Upper lobe of left lung (tissue), 6 donors: ENCODE measurements at places on chromosomes 11 and 22.

- H3K4me1 ChIP-seq: peaks cover 14% of the 10 kb centered on the region
- H3K27me3 ChIP-seq: no peaks in the 10 kb centered on the region
- no peaks in the 10 kb centered on the region for H3K36me3 ChIP-seq
- no peak overlapping the region for H3K27ac ChIP-seq
These were observed 1.1 kb downstream of the PLAAT5 start for GRCh38 chr11:63489879-63490278.

GRCh38 chr11:112097734-112098528 is 11.3 kb downstream of the SDHD start:
- H3K27ac ChIP-seq: no peak overlapping the region
- H3K27me3 ChIP-seq: no peaks in the 10 kb centered on the region
- no peaks in the 10 kb centered on the region for H3K4me1 ChIP-seq
- H3K36me3 ChIP-seq: peaks cover 14% of the 10 kb centered on the region

- peaks cover 7% of the 10 kb centered on the region for H3K27me3 ChIP-seq
- H3K27ac ChIP-seq: no peak overlapping the region
- no peak for DNase-seq
- H3K4me3 ChIP-seq: no peak overlapping the region
These were observed 29.0 kb upstream of the FGF3 start for GRCh38 chr11:69848201-69848600.

- H3K4me3 ChIP-seq: no peak overlapping the region
- no peak overlapping the region for H3K27ac ChIP-seq
- H3K27me3 ChIP-seq: no peaks in the 10 kb centered on the region
- H3K4me1 ChIP-seq: no peaks in the 10 kb centered on the region
These were observed 312.7 kb downstream of the SOX6 start for GRCh38 chr11:16043617-16044016.

DNA sequence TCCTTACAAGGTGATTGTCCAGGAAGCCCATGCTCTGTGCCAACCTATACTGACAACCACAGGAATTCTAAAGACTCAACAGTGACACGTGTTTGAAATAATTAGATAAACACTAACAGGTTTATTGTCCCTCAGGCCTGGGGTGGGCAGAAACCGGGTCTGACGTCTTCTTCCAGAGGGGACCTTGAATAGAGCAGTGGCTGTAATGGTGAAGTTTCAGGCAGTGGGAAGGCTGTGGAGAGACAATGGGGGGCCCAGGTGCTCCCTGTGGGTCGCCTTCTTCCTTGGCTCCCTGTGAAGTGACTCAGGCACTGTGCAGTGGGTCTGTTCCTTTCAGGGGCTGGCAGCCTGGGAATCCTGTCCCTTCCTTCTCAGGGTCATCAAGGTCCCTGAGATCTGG is 54.6 kb downstream of the OTOG start:
- H3K4me1 ChIP-seq: no peaks in the 10 kb centered on the region
- H3K4me3 ChIP-seq: no peak overlapping the region
- H3K27ac ChIP-seq: no peak overlapping the region

DNA sequence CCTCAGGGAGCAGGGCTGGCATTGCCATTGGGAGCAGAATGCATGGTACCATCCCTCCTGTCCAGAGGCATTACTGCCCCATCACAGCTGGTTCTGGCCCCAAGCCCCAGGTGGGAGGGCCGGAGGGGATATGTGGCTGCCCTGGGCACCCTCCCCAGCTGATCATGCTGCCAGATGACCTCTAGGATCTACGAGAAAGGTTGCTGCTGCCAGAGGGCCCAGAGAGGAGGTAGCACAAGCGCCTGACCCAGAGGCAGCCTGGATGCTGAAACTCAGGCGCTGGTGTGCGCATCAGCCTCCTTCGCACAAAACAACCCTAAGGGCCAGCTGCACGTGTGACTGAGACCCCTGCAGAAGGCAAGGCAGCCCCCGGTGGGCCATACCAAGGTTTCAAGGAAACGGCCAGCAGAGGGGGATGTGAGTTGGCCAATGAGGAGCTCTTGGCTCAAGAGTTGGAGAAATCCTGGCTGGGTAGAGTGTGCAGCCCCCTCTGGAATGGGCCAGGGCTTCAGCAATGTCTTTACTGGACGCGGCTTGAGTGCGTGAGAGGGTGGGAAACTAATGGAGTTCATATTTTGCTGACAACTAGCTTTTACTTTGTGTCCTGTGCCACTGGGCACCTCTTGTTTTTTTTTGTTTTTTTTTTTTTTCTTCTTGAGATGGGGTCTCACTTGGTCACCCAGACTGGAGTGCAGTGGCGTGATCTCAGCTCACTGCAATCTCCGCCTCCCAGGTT is 88.3 kb upstream of the PARVA start:
- H3K4me1 ChIP-seq: no peaks in the 10 kb centered on the region
- peak; percentile 40 for DNase-seq
- no peak overlapping the region for H3K27ac ChIP-seq
- H3K4me3 ChIP-seq: no peak overlapping the region
- no peaks in the 10 kb centered on the region for H3K27me3 ChIP-seq

DNA sequence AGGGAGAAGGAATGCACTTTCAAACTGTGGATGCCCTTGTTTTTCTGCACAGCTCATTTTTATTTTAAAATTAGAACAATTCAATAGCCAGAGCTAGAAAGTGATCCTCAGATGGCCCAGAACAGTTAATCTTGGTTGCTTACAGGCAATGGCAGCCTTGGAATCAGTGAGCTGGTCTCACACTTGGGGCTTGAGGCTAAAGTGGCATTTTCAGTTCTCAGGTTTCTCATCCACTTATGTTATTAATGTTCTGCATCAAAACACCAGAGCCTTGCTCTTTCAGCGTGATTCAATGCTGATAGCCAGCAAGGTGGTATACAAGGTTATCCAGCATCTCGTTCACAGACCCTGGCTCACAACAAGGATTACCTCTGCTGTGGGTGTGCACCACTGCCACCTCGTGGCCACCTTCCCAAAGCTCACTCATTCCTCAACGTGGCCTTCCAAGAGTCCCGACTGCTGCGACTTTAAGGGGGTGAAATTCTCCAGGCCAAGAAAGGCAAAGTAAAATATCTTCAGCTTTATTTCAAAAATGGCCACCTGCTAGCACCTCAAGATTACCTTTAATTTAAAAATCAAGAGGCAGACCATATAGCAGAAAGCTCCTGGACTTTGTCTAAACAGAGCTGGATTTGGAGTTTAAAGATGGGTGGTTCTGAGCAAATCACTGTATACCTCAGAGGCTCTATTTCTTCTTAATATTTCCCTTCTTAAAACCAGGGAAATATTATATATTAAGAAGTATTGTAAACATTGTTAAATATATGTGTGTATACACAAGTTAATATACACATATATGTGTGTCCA is 34.2 kb upstream of the FSHB start:
- no peak overlapping the region for H3K27ac ChIP-seq
- H3K4me1 ChIP-seq: no peaks in the 10 kb centered on the region
- DNase-seq: peak; percentile 40
- H3K27me3 ChIP-seq: no peaks in the 10 kb centered on the region

- no peak overlapping the region for H3K27ac ChIP-seq
- H3K4me3 ChIP-seq: no peak overlapping the region
- H3K4me1 ChIP-seq: no peaks in the 10 kb centered on the region
- H3K36me3 ChIP-seq: peaks cover 16% of the 10 kb centered on the region
- no peaks in the 10 kb centered on the region for H3K27me3 ChIP-seq
- no peak for DNase-seq
These were observed 15.8 kb downstream of the THAP12 start for GRCh38 chr11:76365038-76365679.

- DNase-seq: no peak
- no peak overlapping the region for H3K27ac ChIP-seq
- H3K4me1 ChIP-seq: peaks cover 23% of the 10 kb centered on the region
- H3K27me3 ChIP-seq: no peaks in the 10 kb centered on the region
- H3K36me3 ChIP-seq: no peaks in the 10 kb centered on the region
- H3K4me3 ChIP-seq: no peak overlapping the region
These were observed 11.1 kb upstream of the FXYD6 start for GRCh38 chr11:117887431-117888138.

DNA sequence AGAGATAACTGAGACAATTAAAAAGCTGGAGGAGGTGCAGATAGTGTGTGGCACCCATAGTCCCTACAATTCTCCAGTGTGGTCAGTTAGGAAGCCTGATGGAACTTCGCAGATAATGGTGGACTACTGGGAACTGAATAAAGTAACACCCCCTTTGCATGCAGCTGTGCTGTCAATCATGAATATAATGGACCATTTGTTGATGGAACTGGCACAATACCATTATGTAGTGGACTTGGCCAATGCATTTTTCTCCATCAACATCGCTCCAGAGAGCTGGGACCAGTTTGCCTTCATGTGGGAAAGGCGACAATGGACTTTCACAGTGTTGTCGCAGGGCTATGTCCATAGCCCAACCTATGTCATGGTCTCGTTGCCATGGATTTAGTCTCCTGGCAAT is 324.2 kb downstream of the TMEM135 start:
- H3K4me3 ChIP-seq: no peak overlapping the region
- H3K4me1 ChIP-seq: no peaks in the 10 kb centered on the region
- H3K36me3 ChIP-seq: no peaks in the 10 kb centered on the region
- H3K27me3 ChIP-seq: no peaks in the 10 kb centered on the region
- no peak overlapping the region for H3K27ac ChIP-seq
- DNase-seq: no peak

- H3K4me3 ChIP-seq: no peak overlapping the region
- H3K27me3 ChIP-seq: no peaks in the 10 kb centered on the region
- no peak overlapping the region for H3K27ac ChIP-seq
- H3K4me1 ChIP-seq: no peaks in the 10 kb centered on the region
- no peaks in the 10 kb centered on the region for H3K36me3 ChIP-seq
These were observed 35.1 kb upstream of the MUC5AC start for GRCh38 chr11:1122664-1123002.

DNA sequence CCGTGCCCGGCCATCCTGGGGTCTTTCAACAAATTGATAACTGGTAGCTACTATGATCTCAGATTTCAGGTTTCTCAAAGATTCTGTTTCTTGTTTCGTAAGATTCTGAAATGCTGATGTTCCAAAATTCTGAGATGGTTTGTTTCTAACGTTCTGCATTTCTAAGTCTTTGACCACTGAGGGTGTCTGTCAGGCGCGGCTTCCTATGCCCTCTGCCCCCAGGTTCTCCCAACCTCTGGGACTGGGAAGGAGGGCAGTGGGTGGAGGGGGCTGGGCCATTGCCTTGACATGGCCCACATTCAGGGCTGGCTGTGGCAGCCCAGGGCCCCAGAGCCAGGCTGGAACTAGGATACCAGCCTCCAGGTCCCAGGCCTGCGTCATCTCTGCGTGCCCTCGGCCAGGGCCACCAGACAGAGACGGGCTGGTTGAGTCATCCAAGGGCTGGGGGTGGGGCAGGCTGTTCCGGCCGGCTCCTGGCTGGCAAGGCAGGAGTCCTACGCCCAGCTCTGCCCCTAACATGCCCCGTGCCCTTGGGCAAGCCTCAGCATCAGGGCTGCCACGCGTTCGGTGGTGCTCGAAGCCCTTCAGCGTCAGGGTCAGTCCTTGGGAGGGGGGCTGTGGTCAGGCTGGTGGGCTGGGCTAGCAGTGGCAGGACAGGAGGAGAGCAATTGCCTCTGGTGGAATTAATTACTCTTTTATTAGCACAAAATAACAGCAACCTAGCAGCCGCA is 5.2 kb downstream of the TMEM134 start:
- peaks cover 41% of the 10 kb centered on the region for H3K4me1 ChIP-seq
- no peaks in the 10 kb centered on the region for H3K27me3 ChIP-seq
- peak; percentile 89 for DNase-seq
- peak overlapping the region; percentile 54 for H3K4me3 ChIP-seq
- H3K27ac ChIP-seq: peak overlapping the region; percentile 85
- no peaks in the 10 kb centered on the region for H3K36me3 ChIP-seq

DNA sequence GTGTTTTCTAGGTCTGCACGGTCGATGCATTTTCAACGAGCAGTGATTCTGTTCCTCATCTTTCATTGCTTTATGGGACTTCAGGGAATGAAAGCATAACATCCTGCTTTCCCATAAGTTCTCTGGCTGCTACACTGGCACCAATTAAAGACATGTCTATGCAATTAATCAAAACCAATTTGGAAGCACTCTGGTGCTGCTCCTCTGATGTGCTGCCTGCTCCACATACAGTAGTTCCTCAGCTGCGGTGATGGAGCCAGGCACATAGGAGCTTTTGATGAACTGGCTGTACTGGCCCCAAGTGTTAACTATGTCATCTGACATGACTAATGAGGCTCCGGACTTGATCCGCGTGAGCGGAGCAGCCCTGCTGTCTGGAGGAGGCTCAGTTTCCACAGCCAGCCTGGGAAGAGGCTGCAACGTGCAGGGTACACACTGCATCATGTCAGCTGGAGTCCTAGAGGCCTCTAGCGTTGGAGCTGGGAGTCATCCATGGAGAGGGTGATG is 29.8 kb downstream of the GVQW3 start:
- no peak overlapping the region for H3K4me3 ChIP-seq
- H3K27ac ChIP-seq: no peak overlapping the region
- DNase-seq: no peak
- H3K27me3 ChIP-seq: no peaks in the 10 kb centered on the region
- no peaks in the 10 kb centered on the region for H3K36me3 ChIP-seq

- no peak overlapping the region for H3K27ac ChIP-seq
- DNase-seq: no peak
- H3K4me1 ChIP-seq: no peaks in the 10 kb centered on the region
- H3K36me3 ChIP-seq: no peaks in the 10 kb centered on the region
- no peak overlapping the region for H3K4me3 ChIP-seq
These were observed 22.9 kb downstream of the IGLL5 start for GRCh38 chr22:22910272-22911240.

- H3K27ac ChIP-seq: peak overlapping the region; percentile 56
- H3K4me3 ChIP-seq: no peak overlapping the region
- no peaks in the 10 kb centered on the region for H3K27me3 ChIP-seq
- DNase-seq: no peak
- no peaks in the 10 kb centered on the region for H3K36me3 ChIP-seq
These were observed 17.6 kb upstream of the AMOTL1 start for GRCh38 chr11:94750319-94751217.

- DNase-seq: peak; percentile 59
- no peak overlapping the region for H3K4me3 ChIP-seq
- H3K36me3 ChIP-seq: peaks cover 62% of the 10 kb centered on the region
- no peaks in the 10 kb centered on the region for H3K27me3 ChIP-seq
- peaks cover 32% of the 10 kb centered on the region for H3K4me1 ChIP-seq
These were observed 7.4 kb downstream of the MOB2 start for GRCh38 chr11:1479006-1479677.

DNA sequence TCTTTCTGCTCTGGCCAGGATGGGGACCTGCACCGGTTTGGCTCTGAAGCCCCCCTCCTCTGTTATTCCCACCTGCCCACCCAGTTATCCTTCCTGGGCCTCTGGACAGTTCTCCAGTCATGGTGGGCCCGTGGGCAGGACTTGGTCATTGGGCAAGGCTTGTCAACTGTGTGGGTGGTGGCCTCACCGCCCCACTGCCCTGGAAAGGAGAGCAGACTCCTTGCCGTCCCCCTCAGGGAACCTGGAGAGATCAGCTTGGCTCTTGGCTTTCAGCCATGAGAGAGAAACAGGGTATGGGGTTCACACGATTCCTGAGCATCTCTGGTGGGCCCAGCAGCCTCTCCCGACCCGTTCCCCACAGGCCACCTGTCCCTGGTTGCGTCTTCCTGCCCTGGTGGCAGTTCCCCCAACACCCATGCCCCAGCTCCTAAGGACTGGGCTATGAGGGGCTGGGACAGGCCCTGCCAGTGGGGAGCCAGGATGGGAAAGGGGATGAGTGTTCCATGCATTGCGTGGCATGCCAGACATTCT is 92.3 kb downstream of the MORC2 start:
- no peak for DNase-seq
- no peak overlapping the region for H3K4me3 ChIP-seq
- H3K4me1 ChIP-seq: no peaks in the 10 kb centered on the region
- H3K27ac ChIP-seq: no peak overlapping the region
- H3K27me3 ChIP-seq: no peaks in the 10 kb centered on the region
- no peaks in the 10 kb centered on the region for H3K36me3 ChIP-seq

GRCh38 chr22:19063581-19064353 is 58.4 kb downstream of the DGCR2 start:
- no peaks in the 10 kb centered on the region for H3K4me1 ChIP-seq
- H3K36me3 ChIP-seq: peaks cover 87% of the 10 kb centered on the region
- no peaks in the 10 kb centered on the region for H3K27me3 ChIP-seq
- DNase-seq: no peak
- H3K27ac ChIP-seq: no peak overlapping the region
- H3K4me3 ChIP-seq: no peak overlapping the region
